Esophagus squamous epithelium (tissue), 5 donors: ENCODE measurements at places on chromosomes 3 and 15. TPM values are rescaled to one million over a fixed set of nuclear protein-coding genes. Genes with fewer than 3 reads are reported as not detected.

- H3K27me3 ChIP-seq = no peaks in the 10 kb centered on the region
- no peak overlapping the region for H3K27ac ChIP-seq
- no peaks in the 10 kb centered on the region for H3K4me1 ChIP-seq
- H3K36me3 ChIP-seq = no peaks in the 10 kb centered on the region
- no peak for DNase-seq
These were observed 96.6 kb upstream of the WNT7A start for GRCh38 chr3:13976469-13976868.

DNA sequence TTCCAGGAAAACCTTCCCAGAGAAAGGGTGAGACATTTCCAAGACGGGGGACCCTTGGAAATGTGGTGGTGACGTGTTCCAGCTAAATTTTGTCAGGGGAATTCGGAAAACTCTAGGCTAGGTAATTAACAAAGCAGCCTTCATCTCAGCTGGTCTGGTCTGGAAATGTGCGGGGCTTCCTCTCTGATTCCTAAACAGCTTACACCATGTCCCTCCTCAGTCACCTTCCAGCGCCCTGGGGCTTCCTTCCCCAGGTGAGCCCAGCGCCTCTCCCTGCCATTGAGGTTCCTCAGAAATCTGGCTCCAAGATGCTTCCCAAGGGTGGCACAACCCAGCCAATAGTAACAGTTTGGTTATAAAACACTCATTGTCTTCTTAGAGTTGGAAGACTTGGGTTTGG is 571 bp downstream of the ACAD9 start:
- no peaks in the 10 kb centered on the region for H3K36me3 ChIP-seq
- H3K27ac ChIP-seq = peak overlapping the region; percentile 99

Gene RBPMS2
- total RNA-seq = not detected

Gene KIF7
- total RNA-seq = 0.45 TPM

Gene NRROS
- total RNA-seq = not detected
